Left kidney (tissue), 8 donors: ENCODE measurements at places on chromosomes 5 and 9. TPM values are rescaled to one million over a fixed set of nuclear protein-coding genes. Genes with fewer than 3 reads are reported as not detected.

- DNase-seq = no peak
These were observed 2.5 kb upstream of the KCNIP1 start for GRCh38 chr5:170501361-170501760.

GRCh38 chr9:86829496-86830046 is 117.7 kb downstream of the GAS1 start:
- no peak for DNase-seq

DNA sequence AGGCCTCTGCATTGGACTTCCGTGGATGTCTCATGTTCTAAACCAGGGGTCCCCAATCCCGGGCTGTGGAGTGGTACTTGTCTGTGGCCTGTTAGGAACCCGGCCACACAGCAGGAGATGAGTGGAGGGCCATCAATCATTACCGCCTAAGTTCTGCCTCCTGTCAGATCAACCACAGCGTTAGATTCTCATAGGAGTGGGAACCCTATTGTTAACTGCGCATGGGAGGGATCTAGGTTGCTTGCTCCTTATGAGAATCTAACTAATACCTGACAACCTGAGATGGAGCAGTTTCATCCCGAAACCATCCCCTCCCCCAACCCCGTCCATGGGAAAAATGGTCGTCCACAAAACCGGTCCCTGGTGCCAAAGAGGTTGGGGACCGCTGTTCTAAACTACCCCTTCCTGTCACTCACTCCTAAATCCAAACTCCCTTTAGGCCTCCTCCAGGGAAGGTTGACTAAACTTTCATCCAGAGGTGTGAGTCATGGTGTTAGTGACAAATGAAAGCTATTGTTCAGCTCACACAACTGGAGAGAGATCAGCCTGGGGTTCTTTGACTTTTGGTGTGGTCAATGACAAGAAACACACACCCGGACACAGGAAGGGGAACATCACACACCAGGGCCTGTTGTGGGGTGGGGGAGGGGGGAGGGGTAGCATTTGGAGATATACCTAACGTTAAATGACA is 9.5 kb downstream of the KCNV2 start:
- no peak for DNase-seq

DNA sequence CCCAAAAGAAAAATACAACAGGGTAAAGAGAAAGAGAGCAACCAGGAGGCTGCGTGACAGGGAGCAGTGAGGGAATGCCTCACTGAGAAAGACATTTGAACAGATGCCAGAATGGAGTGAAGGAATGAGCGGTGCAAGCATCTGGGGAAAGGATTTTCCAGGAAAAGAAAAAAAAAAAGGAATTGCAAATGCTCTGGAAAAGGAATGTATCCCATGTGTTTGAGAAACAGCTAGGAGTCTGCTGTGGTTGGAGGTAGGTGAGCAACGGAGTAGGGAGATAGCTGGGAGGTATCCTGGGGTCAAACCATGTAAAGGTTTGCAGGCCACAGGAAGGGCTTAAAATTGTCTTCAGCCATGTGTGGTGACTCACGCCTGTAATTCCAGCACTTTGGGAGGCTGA is 23.6 kb upstream of the CEMIP2 start:
- DNase-seq = no peak

DNA sequence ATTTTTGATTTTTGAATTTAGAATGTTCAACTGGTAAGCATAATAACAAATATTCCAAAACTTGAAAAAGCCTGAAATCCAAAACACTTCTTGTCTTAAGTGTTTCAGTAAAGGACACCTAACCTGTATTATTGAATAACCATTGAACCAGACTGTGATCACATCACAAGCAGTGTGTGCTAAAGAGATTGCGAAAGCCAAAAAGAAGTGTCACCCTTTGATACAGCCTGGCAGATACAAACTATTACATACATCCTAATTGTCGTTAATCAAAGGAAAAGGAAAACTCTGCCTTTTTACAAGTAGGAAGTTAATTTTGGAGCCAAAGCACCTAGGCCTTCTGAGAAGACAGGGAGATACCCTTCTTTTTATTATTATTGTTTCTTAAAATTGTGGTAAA is 8.4 kb upstream of the FAM120AOS start:
- DNase-seq = no peak

DNA sequence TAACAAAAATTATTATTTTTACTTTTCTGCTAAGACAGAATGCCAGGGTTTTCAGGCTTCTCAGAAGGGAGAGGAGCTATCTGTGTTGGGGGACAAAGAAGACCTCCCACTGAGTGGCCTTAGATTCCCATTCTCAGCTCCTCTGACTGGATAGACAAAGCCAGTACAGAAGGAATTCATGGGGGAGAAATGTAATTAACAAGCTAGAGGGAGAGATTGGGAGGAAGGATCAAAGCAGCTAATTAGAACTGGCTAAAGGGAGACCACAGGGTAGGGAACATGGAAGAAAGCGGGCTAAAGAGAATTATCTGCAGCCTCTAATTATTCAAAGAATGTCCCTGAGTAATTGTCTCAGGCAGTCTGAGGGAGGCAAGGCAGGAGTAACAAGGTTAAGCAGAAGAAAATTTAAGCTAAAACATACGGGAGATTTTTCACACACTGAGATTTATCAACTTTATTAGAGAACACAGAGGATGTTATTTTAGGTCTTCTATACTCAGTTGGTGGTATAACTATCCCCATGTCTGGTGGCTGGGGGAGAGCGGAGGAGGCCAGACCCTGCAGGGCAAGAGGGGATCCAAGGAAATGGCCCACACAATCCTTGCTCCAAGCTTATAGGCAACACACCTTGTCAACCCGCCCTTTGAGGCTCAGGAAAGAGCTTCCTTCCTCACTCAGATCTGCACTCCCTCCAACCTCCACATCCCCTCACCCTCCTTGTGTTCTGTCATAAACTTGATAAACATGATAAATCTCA is 87.7 kb upstream of the LRRTM2 start:
- DNase-seq = no peak

GRCh38 chr9:135850737-135851136 is 56.6 kb downstream of the CAMSAP1 start:
- DNase-seq = no peak

DNA sequence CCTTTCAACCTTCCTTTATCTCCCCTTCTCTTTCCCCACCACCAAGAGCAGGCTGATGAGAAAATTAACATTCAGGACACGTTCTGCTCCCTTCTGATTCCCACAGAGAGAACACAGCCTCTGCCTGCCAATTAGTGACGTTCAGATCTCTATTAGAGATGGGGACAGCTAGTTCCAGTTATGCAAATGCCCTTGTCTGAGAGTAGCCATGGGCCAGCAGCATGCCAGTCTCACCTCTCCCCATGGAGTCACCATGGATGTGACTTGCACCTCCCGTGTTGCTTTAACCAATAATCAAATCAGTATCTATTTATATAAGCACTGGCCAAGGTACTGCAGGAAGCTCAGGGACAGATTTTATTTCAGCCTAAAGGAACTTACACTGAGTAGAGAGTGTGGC is 61.3 kb downstream of the KCNIP1 start:
- no peak for DNase-seq

DNA sequence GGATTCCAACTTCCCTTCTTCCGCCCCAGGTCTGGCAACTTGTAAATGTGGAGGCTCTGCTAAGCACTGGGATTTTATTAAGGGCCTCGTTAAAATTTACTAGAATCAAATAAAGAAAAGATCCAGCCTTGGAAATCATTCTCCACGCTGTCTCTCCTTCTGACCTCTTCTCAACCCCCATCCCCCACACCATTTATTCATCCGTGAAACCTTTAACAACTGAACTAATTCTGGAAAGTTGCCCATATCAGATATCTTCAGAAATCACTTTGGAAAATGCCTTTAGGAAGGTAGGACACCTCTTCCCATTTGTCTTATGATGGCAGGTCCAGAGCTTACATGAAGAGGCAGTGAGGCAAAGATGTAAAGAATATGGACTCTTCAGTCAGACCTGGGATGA is 288.5 kb downstream of the SLIT3 start:
- DNase-seq = no peak

- no peak for DNase-seq
These were observed 23.8 kb downstream of the TYRP1 start for GRCh38 chr9:12716823-12717600.

DNA sequence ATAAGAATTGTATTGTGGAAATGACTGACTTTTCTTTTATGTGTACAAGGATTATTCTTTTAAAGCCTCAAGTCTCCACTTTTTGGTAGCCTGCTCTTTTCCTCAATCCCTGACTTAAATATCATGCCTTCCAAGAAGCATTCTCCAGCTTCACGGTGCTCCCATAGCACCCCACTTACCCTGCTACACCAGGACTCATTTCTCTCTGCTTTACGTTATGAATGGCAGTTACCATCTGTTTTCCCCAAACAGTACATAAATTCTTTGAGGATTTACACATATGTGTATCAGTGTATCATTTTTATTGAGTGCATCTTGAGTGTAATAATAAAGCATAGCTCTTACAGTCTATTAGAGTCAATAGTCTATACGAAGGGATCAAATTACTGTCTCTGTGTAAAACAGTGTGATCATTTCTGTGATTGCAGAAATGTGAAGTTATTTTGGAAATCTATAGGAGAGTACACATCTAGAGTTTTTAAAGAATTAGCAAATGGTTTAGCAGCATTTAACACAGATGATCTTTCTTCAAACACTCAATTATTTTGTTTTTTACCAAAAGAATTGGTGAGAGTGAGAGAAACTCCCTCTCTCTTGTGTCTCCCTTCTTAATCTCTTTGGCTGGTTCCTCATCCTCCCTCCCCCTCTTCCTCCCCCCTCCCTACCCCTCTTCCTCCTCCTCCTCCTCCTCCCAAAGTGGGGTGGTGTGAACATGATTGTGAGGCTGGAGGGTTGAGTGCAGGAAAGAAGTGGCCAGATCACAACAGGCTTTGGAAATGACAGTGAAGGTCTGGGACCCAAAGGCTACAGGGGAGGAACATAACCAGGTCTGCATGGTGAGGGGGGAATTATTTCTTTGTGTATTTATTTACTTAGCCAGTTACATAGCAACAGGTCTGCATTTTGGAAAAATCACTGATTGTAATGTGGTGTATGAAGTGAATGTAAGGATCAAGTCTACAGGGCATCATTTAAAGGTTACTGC is 27.6 kb upstream of the ECM2 start:
- DNase-seq = no peak

DNA sequence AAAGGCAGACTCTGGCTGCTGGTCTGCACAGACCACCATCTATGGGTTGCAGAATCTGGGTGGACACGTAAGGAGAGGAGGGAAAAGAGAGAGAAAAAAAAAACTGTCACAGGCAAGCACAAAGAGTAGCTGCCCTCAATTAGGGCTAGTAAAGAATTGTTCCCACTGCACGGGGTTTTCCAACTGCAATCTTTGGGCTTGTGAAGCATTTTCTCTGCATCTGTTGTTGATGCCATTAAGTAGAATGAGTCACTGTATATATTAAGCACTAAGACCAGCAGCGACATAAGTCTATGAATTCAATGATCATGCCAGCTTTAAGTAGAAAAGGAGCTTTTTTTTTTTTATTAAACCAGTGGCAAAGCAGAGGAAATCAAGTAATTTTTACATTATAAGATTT is 40.2 kb downstream of the MED10 start:
- no peak for DNase-seq

GRCh38 chr5:136113606-136114005 is 19.0 kb upstream of the SMAD5 start:
- no peak for DNase-seq

- no peak for DNase-seq
These were observed 110.5 kb downstream of the ADAMTS12 start for GRCh38 chr5:33781286-33781685.

- no peak for DNase-seq
These were observed 12.4 kb upstream of the SUB1 start for GRCh38 chr5:32572778-32573480.

- DNase-seq = peak; percentile 31
These were observed 91.1 kb upstream of the RNF180 start for GRCh38 chr5:64074533-64074932.

DNA sequence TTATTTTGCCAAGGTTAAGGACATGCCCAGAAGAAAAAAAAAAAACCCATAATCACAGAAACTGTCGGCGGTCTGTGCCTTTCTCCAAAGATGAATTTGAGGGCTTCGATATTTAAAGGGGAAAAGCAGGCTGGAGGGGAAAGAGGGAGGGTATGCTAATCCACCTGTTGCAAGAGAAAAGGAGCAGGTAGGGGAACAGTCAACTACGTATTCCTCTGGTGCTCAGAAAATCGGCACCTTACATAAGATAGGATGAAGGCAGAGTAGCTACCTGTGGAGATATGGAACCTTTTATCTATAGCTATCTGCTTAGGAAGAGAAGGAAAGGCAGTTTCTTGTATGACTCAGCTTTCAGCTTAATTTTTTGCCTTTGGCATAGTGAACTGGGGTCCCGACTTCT is 77.7 kb downstream of the PTCD2 start:
- no peak for DNase-seq

GRCh38 chr9:79057576-79057975 is 514.2 kb upstream of the TLE4 start:
- DNase-seq = no peak

GRCh38 chr9:137388589-137389427 is 34.2 kb downstream of the EXD3 start:
- DNase-seq = no peak

DNA sequence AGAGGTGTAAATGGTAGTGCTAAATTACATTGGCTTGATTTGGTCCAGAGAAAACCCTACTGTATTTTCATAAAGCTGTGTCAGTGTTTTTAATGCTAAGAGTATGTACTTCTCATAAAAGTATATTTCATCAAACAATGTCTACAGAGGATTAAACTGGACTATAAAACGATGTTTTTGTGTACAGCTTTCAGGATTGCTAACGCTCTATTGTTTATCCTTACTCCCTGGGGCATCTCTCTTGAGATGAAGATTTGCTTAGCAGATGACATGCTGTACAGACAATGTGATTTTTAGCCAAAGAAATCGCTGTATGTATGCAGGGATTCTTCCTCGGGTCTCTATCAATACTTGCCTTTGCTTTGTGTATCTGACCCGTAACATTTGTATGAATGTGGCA is 216.0 kb downstream of the FBXL7 start:
- no peak for DNase-seq

DNA sequence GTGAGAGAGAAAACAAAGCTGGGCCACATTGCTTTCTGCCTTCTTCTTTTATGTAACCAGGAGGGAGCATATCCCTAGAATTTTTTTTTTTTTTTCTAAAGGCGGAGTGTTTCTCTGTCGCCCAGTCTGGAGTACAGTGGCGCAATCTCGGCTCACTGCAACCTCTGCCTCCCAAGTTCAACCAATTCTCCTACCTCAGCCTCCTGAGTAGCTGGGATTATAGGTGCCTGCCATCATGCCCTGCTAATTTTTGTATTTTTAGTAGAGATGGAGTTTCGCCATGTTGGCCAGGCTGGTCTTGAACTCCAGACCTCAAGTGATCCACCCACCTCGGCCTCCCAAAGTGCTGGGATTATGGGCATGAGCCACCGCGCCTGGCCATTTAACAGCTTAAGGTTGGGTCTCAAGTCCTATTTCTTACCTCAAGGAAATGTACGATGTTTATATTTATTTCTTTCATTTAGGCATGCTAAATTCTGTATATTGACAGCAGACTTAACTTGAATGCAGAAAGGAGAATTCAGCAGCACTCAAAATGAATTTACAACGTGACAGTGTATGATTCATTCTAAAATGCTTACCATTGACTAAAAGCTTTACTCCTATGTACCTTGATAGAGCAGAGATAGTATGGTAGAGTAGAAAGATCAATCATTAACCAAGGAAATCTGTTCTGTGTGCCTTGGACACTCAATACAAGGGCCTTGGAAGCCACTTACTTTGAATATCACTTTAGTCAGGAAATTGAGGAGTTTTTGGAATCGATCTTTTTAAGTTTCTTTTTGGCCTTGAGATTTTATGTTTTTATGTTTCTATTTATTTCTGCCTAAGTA is 100.9 kb downstream of the F2RL2 start:
- no peak for DNase-seq

Gene IFNE
- 0.15 TPM for polyA plus RNA-seq

Gene FOXD4L4
- polyA plus RNA-seq = not detected

Gene SLC27A4
- 16.7 TPM for polyA plus RNA-seq

Gene HCN1
- 0.03 TPM for polyA plus RNA-seq

Gene IFNB1
- polyA plus RNA-seq = not detected

Gene THBS4
- 17.7 TPM for polyA plus RNA-seq

Gene SLC6A18
- 0.53 TPM for polyA plus RNA-seq
